ENCODE measurements at places on chromosomes 13 and 19.

DNA sequence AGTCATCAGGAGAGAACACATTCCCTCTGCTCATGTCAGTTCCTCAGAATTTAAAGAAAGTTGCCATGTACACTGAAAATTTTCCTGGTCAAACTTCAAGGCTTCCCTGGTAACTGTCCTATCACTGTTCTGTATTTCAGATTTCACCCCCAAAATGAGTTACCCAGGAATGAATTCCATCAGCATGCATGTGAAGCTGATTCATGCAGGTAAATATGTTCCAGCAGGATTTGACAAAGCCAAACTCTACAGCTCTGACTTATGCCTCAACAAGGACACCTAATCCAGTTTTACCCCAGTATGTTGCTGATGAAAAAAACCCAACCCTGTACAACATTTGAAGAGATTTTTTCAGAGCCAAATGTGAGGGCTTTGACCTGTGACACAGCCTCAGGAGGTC is 21.5 kb downstream of the LIG4 start:
- DNase-seq = no peak

- DNase-seq = no peak
Observed at GRCh38 chr19:50319156-50319555, 10.0 kb downstream of the KCNC3 start.

- DNase-seq = no peak
Observed at GRCh38 chr13:40376296-40376849, 290.1 kb downstream of the FOXO1 start.

DNA sequence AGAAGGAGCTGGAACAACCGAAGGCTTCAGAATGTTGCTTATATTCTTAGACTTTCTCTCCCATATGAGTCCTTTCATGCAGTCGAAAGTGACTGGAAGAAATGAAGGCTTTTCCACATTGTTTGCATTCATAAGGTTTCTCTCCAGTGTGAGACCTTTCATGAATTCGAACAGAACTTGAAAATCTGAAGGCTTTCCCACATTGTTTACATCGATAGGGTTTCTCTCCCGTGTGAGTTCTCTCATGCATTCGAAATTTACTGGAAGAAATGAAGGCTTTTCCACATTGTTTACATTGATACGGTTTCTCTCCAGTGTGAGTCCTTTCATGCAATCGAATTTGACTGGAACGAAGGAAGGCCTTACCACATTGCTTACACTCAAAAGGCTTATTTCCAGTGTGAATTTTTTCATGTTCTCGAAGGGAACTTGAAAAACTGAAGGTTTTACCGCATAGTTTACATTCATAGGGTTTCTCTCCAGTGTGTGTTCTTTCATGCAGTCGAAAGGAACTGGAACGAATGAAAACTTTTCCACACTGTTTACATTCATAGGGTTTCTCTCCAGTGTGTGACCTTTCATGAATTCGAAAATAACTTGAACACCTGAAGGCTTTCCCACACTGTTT is 21.5 kb downstream of the ZNF14 start:
- DNase-seq = no peak

DNA sequence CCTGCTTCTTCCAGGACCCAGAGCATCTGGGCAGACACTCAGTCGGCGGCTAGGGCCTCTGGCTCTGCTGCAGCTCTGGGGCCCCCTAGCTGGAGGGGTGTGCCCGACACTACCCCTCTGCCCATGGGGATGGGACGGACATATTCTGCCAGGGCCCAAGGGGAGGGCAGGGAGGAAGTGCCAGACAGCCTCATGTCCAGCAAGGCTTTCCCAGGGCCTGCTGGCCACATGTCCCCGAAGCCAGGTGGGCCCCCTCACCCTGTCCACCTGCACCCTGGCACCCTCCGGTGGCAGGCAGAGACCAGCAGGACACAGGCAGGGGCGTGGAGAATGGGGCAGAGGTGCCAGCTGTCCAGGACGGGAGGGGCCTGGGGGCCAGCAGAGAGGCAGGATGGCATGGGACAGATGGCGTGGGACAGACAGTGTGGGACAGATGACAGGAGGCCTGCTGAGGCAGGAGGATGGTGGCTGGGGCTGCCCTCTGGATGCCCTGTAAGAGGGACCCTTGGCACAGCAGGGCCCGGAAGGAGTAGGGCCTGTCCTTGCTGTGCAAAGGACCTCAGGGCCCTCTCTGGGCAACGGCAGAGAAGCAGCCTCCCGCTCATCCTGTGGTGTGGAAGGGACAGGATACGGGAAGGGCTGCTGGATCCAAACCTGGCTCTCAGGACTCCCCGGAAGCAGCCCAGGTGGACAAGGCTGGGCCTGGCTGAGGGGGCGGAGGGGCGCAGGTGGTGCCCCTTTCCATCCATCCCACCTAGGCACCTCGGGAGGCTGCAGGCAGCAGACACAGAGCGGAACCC is 29.1 kb downstream of the CEBPG start:
- no peak for DNase-seq

DNA sequence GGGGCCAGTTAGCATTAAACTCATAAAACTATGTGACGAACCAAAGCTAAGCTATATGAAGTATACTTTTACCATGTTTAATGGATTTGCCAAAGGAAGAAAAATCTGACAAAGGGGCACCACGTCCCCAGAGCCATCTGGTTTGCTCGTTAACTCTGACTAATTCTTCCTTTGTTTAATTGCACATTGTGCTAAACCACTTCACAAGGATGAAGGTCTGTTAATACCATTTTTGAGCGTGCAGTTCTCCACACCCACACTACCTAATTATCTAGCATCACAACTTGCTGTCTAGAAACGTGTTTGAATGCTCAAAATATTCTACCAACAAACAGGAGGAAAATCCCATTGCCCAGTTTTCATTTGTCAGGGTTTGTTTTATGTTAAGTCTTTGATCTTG is 74.8 kb downstream of the COL4A1 start:
- DNase-seq = no peak

DNA sequence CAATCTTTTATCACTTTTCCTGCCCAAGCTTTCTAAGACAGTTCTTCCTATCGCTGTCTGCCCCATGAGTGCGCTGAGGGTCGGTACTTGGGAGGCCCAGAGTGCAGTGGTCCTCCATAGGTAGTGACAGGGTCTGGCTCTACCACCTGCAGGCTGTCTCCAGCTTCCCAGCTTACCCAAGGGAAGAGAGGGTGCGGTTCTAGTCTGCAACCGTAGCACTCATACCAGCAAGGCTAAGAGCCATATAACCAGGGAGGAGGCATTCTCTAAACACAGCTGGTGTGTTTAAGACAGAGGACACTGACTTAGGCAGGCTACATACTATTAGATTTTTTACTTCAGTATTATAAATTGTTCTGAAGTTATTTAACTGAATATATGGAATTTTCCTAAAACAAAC is 8.2 kb downstream of the PROZ start:
- no peak for DNase-seq

- no peak for DNase-seq
Observed at GRCh38 chr19:41694196-41694595, 6.1 kb upstream of the CEACAM7 start.

- no peak for DNase-seq
Observed at GRCh38 chr13:50713523-50714248, 129.8 kb downstream of the DLEU7 start.

- DNase-seq = no peak
Observed at GRCh38 chr13:102597029-102597961, 509 bp downstream of the TPP2 start.

DNA sequence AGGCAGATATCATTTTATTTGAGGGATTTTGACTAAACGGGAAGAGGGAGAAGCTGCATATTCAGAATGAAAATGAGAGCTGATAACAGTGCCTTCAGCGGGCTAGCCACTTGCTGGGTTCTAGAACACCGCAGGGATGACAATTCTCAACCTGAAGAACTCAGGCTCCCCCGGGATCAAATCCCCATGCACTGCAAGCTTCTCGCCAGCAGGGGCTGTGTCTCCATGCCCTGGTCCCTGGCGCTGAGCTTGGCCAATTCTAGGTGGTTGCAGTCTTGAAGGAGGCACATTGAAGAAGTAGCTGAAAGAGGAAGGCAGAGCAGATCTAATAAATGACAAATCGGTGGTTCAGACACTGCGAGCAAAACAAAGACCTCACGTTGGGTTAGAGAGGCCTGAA is 128.7 kb downstream of the UQCRFS1 start:
- no peak for DNase-seq

DNA sequence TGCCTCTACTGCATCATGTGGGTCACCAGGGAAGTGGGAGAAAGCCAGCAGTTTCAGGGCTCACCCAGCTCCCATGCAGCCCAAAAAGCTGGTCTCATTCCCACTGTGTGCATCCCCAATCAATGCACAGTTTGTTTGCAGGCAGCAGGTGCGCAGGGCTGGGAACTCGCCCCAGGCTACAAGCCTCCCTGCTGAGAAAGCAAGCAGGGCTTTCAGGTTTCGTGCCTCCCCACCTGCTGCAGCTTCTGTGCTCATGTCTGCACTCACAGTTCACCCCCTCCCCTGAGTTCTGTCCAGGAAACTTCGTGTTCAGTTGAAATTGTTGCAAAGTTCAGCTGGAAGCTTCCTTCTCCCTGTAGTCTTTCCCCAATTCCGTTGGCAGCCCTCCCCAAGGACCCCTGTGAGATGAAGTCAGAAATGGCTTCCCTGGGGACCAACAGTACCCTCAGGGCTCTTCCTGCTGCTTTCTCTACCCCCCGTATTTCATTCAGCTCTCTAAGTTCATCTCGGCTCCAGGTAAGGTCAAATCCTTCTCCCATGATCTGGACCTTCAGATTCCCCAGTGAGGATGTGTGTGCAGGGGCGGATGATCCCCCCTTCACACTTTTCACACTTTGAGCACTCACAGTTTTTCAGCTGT is 10.3 kb upstream of the KLK3 start:
- no peak for DNase-seq

DNA sequence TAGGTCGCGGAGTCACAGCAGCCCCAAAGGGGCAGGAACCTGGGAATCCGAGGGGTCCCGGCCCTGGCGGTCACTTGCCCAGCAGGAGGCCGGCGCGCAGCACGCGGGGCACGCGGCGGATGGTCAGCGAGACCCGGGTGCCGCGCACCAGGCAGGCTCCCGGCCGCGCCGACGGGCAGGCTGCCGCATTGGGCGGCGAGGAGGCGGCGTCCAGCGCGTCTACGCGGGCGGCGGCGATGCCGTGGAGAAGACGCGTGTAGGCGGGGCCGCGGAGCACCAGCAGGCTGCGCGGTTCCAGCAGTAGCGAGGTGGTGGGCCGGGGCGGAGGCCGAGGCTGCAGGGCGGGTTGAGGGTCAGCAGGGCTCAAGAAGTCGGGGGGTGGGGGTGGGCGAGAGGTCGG is 607 bp upstream of the SYNE4 start:
- DNase-seq = no peak

GRCh38 chr13:26497968-26498511 is 59.4 kb upstream of the WASF3 start:
- no peak for DNase-seq

GRCh38 chr13:110698689-110699088 is 7.2 kb downstream of the CARS2 start:
- DNase-seq = no peak

DNA sequence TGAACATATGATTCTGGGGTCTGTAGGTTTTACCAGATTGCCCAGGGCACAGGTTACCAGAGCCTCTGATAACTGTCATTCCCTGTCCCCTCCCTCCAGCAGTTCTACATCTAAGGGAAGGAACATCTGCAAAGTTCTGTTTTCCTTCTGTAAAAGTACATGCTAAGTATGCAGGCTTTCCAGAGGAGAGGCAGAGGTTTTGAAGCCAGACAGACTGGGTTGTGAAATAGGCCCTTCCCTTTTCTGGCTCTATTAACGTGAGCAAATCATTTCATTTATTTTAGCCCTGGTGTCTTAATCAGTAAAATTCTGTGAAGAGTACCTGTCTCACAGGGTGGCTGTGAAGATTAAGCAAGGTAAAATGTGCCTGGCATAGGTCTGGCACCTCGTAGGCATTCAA is 66.1 kb upstream of the C1QTNF9 start:
- DNase-seq = no peak

GRCh38 chr13:26656919-26657318 is 99.4 kb downstream of the WASF3 start:
- no peak for DNase-seq

DNA sequence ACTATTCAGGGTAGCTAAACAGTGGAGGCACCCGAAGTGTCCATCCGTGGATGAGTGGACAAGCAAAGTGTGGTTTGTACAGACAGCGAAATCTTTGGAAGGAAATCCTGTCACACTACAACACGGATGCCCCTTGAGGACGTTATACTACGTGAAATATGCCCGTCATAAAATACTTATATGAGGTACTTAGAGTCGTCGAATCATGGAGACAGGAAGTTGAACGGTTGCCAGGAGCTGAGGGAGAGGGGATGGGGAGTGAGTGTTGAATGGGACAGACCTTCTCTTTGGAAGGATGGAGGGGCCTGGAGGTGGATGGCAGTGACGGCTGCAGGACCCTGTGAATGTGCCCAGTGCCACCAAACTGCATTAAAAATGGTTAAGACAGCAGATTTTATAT is 11.6 kb downstream of the ATP4B start:
- no peak for DNase-seq

GRCh38 chr13:29948244-29948643 is 97.8 kb upstream of the UBL3 start:
- DNase-seq = no peak

GRCh38 chr13:97435794-97436193 is 1.8 kb downstream of the RAP2A start:
- DNase-seq = no peak

GRCh38 chr19:55484593-55485438 is at the start of gene NAT14:
TSS of gene NAT14 (plus strand) at chr19:55485188. CDS start at chr19:55485709, 521 bp downstream.
- DNase-seq = peak; percentile 40

DNA sequence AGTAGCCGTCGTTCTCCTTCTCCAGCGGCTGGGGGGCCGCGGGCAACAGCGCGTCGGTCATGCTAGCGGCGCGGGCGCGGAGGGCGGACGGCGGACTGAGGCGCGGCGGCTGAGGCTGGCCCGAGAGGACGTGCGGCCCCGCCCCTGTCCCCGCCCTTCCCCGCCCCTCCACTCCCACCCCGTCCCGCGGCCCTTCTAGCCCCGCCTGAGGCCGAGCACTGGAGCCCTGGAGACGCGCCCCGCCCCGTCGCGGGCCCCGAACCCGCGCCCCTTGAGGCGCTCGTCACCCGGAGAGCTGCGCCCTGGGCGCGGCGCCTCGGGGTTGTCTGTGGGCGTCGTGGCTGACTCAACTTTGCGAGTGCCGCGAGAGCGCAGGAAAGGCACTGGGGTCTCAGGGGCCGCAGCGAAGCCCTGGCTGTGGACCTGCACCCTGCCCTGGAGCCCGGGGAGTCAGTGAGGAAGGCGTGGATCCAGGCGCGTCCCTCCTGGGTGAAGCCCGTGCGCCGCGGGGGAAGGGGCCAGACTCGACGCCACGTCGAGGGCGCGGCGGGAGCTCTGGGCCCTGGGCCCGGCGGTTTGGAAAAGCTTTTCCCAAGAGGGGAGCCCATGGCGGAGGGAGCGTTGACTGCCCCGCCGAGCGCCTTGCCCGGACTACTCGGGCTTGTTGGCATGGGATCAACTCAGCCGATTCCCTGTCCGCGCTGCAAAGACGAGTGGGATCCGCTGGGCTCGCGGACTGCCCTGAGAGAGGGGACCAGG is at the start of gene RHPN2:
RHPN2 (minus strand) TSS at position 97 of the 759 bp plus-strand sequence; CDS start at position 61, 36 bp downstream.
- DNase-seq = peak; percentile 23

Measured in stimulated activated CD8-positive, alpha-beta memory T cell treated with anti-CD3 and anti-CD28 coated beads, Interleukin-7, amount 100 ng/mL, for 24 hours (primary cell).